Stimulated activated CD8-positive, alpha-beta memory T cell treated with anti-CD3 and anti-CD28 coated beads, Interleukin-4, amount 100 ng/mL, for 4 hours (primary cell): ENCODE measurements at places on chromosomes 4 and X.

GRCh38 chrX:39850630-39851152 is 247.1 kb downstream of the BCOR start:
- DNase-seq = no peak

- no peak for DNase-seq
These were observed 1699.2 kb upstream of the IGFBP7 start for GRCh38 chr4:58809366-58809765.

GRCh38 chr4:56733352-56733751 is 52.3 kb upstream of the HOPX start:
- no peak for DNase-seq

GRCh38 chrX:46184749-46185148 is 360.5 kb downstream of the ZNF674 start:
- DNase-seq = no peak

DNA sequence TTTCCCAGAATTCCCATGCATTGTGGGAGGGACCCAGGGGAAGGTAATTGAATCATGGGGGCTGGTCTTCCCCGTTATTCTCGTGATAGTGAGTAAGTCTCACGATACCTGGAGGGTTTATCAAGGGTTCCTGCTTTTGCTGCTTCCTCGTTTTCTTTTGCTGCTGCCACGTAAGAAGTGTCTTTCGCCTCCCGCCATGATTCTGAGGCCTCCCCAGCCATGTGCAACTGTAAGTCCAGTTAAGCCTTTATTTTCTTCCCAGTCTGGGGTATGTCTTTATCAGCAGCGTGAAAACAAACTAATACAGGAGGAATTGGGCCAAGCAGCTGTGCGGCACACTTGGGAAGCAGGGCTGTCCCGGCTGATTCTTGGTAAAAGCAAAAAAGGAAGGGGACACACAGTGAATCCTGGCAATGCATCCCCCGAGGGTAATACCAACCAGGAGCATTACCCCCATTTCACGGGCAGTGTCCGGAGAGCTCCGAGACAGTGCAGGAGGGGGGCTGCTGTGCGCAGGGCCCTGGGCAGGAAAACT is 185.7 kb downstream of the AFAP1 start:
- DNase-seq = no peak

GRCh38 chr4:55549888-55550287 is 3.2 kb upstream of the CLOCK start:
- no peak for DNase-seq

DNA sequence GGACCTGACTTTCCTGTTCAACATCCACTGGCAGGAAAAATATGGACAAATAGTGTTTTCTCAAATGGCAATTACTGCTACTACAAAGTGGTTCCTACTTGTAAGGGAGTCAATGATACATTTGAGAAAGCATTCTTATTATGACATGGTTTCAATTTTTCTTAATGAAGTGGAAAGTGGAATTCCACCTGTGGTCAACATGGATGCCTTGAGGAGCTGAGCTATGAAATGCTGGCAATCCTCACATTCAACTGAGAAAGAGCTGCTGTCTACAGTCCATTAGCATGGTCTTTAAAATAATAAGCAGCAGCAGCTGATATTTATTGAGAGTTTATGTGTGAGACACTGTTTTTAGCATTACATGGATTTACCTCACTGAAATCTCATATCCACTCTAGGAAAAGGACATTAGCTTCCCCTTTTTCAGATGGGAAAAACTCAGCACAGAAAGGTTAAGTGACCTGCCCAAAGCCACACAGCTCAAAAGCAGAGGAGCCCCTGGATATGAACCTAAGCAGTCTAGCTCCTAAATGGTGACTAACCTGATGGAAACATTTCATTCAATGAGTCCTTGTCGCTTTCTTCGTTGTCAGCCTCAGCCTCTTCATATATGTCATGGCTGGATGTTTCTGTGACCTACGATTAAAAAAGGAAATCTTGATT is 29.2 kb downstream of the MAP7D3 start:
- DNase-seq = no peak
